Stimulated activated CD4-positive, alpha-beta T cell treated with anti-CD3 and anti-CD28 coated beads, Interleukin-4, amount 100 ng/mL, for 24 hours (primary cell): ENCODE measurements at places on chromosomes 11 and 22.

DNA sequence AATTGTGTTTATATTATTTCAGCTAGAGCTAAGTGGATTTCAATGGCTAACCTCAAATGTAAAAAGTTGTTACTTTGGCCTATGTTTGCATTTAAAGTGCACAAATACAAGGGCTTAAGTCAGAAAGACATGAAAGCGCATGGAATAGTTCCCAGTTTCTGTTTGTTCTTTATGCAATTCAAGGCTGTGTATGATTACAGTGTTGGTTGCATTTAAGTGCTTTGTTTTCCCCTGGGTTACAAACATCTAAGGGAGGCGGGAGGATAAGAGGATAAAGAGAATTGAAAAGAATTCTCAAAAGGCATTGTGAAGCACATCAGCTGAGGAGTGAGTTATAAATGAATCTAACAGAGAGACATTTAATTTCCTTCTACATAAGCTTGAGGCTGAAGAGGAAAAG lies 453.4 kb downstream of the NTM start:
- DNase-seq, result no peak

DNA sequence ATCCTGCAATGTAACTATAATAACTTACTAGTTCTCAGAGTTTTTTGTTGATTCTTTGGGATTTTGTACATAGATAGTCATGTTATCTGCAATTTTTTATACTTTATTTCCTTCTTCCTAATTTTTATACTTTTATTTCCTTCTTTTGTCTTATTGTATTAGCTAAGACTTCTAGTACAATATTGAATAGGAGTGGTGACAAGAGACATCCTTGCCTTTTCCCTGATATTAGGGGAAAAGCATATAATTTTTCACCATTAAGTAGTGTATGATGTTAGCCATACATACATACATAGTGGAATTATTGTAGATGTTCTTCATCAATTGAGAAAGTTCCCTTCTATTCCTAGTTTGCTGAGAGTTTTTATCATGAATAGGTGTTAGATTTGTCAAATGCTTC lies 27.8 kb upstream of the CLTCL1 start:
- no peak for DNase-seq

- no peak for DNase-seq
These were observed 69.1 kb upstream of the ADSL start for GRCh38 chr22:40276996-40277823.

GRCh38 chr22:44475706-44476105 lies 22.3 kb downstream of the RTL6 start:
- no peak for DNase-seq

GRCh38 chr22:43471606-43472135 lies 59.9 kb downstream of the MPPED1 start:
- no peak for DNase-seq

DNA sequence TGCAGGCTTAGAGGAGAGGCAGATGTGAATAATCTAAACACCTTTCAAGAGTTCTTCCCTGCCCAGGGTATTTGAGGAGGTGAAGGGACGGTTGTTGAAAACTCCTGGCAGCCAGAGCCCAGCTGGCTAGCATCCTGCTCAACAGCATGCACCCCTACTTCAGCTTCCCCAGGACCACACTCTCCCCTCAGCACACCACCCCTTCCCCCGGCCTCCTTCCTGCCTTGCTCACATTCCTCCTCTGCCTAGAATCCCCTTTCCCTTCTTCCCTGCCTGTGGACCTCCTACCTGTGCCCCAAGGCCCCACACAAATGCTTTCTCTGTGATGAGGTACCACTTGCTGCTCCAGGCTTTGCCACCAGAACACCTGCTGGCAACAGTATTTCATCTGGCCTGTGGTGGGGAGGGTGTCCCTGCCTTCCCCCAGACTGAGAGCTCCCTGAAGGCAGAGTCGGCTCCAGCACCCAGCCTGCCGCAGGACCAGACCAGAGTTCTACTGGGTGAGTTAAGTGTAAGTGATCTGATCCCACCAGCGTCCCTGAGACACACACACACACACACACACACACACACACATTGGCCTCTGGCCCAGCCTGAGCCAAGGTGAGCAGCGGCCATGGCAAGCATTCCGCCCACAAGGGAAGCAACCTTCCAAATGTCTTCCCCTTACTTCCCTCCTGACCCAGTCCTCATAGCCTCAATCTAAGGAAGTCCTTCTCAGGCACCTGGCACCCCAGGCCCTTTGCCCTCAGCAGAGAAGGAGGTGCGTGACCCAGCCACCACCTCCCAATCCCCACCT lies 79.5 kb downstream of the PDE2A start:
- no peak for DNase-seq

- peak; percentile 14 for DNase-seq
These were observed 39.0 kb upstream of the MMP20 start for GRCh38 chr11:102664001-102664752.

- no peak for DNase-seq
These were observed 9.0 kb upstream of the NUCB2 start for GRCh38 chr11:17267576-17267975.

GRCh38 chr11:8694137-8694536 lies 11.5 kb downstream of the RPL27A start:
- DNase-seq, result no peak

GRCh38 chr11:116716621-116717020 lies 56.2 kb downstream of the BUD13 start:
- DNase-seq, result no peak

GRCh38 chr11:84812471-84812969 lies 814.6 kb downstream of the DLG2 start:
- DNase-seq, result no peak
